Suppressor macrophage treated with lipopolysaccharide for 4 hours (primary cell): ENCODE measurements at places on chromosomes 16 and 17.

- no peak for DNase-seq
These were observed 198.0 kb upstream of the MPHOSPH6 start for GRCh38 chr16:82368041-82368440.

DNA sequence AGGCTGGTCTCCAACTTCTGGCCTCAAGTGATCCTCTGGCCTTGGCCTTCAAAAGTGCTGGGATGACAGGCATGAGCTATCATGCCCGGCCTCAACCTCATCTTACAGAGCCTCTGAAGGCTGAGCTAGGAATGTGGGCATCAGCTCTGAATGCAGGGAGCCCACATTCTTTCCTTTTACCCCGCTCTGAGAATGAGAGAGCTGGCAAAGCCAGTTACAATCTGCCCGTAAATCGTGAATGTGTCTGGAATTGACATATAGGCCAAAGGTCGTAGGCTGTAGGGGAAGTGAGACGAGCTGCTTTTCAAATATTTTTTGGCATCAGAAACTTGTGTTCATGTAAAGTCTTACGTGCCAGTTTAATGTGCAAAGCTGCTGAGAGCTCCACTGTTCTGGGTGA, 4.5 kb downstream of the TMEM238L start:
- DNase-seq: no peak

DNA sequence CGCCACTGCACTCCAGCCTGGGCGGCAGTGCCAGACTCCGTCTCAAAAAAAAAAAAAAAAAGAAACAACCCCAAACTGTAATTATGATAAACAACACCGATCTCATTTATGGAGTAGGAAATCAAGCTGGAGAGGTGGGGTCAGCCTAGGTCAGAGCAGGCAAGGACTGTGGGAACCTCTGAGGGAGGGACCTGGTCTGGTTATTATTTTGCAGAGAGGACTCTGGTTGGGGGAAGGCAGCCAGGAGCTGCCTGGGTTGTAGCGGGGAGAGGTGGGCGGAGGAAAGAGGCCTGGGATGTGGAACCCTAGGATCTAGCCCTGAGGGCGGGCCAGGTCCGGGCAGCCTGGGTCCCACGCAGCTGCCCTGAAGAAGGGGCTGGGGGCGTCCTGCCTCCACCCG, 10.9 kb upstream of the HS3ST6 start:
- DNase-seq: no peak

DNA sequence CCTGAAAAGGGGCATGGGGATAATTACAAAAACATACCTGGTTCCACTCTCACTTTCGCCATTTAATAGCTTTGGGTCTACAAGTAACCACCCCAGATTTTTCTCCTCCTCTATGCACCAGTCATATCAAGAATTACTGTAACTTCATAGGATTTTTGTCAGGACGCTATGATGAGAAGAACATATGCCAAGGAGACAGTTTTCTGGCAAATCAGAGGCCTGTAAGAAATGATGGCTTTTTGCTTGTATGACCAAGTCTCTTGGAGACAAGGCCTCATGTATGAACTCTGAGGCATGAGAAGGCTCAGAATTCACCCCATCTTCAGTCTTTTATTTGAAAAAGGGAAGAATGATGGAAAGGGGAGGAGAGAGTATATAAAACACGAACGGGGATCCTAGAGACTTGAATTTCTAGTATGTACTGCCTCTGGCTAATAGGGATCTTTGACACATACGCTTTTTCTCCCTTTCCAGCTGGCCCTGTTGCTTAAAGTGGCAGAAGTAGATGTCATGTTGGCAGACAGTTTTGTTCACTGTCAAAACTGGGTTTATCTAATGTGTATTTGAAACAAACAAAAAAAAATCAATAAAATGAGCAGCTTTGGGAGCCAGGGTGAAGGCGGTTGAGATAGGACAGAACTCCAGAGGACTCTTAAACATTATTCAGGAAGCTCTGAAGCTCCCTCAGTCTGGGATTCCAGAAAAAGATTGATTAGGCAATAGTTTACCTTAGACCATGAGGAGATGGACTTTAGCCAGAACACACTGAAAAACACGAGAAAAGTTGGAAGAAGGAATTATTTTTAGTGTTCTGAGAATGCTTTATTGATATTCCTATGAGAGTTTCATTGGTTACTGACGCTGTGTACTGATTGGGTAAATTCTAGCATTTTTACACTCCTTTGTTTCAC, 656.6 kb downstream of the WWOX start:
- DNase-seq: no peak

- no peak for DNase-seq
These were observed 2.3 kb downstream of the FDXR start for GRCh38 chr17:74870512-74870911.

GRCh38 chr17:48526608-48527546, 3.9 kb downstream of the HOXB1 start:
- no peak for DNase-seq
